ENCODE measurements at places on chromosomes 1 and 21.

DNA sequence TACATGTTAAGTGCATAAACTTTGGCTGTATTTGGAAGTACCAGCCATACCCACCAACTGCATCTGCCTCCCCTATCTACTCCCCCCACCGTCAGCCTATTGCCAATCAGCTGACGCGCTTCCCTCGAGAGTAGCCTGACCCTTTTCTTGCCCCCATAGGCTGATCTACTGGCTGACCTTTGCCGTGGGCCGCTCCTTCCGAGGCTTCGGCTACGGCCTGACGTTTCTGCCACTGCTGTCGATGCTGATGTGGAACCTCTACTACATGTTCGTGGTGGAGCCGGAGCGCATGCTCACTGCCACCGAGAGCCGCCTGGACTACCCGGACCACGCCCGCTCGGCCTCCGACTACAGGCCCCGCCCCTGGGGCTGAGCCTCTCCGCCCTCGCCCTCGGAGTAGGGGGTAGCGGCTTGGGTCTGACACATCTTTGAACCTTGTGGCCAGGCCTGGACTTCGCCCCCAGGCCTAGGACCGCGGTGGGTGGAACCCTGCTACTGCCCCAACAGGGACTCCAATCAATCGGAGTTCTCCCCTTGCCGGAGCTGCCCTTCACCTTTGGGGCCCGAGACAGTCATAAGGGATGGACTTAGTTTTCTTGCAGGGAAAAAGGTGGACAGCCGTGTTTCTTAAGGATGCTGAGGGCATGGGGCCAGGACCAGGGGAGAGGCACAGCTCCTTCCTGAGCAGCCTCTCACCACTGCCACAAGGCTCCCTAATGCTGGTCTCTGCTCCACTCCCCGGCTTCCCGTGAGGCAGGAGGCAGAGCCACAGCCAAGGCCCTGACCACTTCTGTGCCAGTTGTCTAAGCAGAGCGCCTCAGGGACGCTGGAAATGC, 4.0 kb downstream of the GLMP start:
- peak; percentile 60 for DNase-seq

DNA sequence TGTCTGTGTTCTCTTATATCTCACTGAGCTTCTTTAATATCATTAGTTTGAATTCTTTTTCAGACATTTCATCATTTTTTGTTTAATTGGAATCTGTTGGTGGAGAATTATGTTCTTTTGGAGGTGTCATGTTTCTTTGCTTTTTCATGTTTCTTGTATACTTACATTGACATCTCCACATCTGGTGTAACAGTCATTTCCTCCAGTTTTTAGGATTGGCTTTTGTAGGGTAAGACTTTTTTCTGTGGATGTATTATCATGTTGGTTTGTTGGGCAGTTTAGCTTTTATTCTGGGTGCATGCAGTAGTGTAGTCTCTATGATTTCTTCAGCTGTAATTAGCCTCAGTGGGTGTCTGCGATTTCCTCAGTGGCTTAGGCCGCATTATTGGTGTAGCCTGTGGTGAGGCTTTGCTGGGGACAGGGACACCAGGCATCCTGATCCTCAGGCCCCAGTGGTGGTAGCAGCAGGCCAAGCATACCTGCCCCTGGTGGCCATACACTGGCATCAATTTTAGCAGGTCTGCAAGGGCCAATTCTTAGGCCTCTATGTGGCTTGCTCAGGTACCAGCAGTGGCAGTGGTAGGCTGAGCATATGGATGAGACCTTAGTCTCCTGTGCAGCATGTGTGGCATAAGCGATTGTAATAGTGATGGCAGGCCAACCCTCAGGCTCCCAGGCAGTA, 77.6 kb upstream of the SAMD13 start:
- DNase-seq: no peak

- no peak for DNase-seq
These were observed 724 bp downstream of the ST7L start for GRCh38 chr1:112618114-112618720.

DNA sequence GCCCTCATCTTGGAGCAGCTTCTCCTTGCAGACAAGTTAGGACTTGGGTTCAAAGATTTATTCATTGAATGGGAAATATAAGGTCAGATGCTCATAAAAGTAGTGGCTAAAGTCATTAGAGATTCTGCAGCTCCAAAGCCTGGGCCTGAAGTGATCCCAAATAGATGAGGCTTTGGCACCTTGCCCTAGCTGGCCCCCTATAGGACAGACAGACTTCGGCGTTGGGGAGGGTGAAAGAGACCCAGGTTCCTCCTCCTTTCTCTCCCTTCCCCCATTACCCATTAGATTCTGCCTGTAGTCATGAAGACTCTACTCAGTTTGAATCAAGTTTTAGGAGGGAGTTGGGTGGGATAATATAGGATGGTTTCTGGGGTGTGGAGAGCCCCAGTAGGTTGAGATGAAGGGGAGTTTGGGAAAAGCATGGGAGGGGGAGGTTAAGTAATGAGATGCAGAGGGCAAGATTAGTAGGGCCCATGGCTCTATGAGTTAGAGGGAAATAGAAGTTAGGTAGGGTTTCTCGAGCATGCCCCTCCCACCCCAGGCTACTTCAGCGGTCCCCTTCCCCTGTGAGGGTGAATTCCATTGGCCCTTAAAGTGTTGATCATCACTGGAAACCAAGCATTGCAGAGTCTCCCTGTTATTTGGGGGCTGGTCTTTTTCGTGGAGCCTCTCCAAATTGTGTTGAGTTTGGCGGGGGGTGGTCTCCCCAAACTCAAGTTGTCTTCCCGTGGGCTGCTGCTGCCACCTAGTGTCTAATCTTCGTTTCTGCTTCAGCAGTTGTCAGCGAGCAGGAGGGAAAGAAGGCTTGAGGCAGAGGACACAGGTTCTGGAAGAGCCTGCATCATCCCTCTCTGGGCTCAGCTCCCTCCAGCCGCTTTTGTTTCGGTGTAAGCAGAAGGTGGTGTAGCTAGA, 2.1 kb upstream of the AHDC1 start:
- DNase-seq: no peak

- DNase-seq: no peak
These were observed 72.6 kb upstream of the TARDBP start for GRCh38 chr1:10939654-10940450.
